ENCODE measurements at places on chromosomes 6 and 20.
A peak's percentile ranks its signal among the peaks of the same experiment; 100 is the strongest.

- DNase-seq: no peak
Observed at GRCh38 chr20:35730583-35731468, 11.2 kb downstream of the RBM39 start.

DNA sequence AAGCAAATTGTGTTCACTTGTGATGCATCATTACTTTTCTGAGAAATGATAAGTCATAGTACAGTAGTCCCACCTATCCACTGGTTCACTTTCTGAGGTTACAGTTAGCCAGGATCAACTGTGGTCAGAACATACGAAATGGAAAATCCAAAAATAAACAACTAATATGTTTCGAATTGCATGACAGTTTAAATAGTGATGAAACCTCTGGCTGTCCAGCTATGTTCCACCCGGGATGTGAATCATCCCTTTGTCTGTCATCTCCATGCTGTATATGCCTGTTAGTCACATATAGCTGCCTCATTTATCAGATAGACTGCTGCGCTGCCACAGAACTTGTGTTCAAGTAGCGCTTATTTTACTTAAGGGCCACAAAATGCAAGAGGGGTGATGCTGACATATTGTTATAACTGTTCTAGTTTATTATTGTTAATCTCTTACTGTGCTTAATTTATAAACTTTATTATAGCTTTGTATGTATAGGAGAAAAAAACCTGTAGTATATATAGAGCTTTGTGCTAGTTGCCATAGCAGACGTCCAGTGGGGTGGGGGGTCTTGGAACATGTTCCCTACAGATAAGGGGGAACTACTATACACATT is 29.2 kb downstream of the AFDN start:
- no peak for DNase-seq

GRCh38 chr6:12327988-12328387 is 37.8 kb downstream of the EDN1 start:
- DNase-seq: no peak

GRCh38 chr20:62009322-62009721 is 56.4 kb downstream of the TAF4 start:
- DNase-seq: no peak

DNA sequence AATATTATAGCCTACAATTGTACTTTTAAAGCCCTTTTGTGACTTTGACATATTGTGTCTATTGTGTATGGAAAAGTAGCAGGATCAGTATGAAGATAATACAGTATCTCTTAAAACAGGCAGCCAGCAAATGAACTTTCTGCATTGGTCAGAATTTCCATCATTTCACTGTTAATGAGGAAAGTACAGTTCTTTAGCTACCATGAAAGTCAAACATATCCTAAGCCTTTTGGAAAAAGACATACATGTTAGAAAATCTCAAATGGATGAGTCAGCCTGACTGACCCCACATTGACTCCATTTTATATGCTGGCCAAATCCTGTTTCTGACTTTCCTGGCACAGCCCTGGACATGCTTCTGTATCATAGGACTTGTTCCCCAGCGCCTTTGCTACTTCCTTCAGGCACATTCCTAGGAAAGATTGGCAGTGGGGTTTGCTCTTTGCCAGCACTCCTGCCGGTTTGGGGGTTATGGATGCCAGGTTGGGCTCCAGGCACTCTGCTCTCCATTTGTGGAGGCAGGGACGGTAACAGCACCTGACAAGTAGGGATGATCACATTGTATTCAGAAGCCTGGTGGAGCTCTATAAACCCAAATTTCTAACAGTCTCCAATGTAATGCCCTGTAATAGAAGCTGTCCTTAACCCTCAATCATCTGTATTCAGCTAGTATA is 43.7 kb downstream of the TOP1 start:
- DNase-seq: peak; percentile 28

- no peak for DNase-seq
Observed at GRCh38 chr20:1414982-1415381, 22.1 kb upstream of the FKBP1A start.

DNA sequence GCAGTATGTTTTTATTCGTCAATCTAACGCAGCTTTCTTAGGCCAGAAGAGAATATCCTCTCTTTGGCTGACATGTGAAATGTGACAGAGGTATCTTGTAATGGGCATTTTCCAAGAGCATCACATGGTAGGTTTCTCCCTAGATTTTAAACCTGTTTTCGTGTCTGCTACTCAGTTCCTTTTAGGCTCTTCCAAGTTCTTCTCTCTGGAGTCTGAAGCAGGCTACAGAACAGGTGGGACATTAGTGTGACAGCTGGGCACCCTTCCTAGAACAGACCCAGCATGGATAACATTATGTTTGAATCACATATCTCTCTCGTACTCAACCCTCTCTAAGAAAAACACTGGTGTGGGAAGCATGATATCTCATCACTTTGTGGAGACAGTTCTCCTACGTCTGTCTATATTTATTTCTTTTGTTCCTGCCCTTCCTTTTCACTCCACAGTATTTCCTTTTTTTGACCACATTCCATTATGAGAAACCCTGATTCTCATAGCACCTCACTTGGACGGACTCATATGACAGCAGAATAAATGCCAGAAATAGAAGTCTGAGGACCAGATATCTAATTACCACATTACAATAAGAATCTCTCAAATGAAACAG is 263.4 kb downstream of the NKAIN2 start:
- no peak for DNase-seq

DNA sequence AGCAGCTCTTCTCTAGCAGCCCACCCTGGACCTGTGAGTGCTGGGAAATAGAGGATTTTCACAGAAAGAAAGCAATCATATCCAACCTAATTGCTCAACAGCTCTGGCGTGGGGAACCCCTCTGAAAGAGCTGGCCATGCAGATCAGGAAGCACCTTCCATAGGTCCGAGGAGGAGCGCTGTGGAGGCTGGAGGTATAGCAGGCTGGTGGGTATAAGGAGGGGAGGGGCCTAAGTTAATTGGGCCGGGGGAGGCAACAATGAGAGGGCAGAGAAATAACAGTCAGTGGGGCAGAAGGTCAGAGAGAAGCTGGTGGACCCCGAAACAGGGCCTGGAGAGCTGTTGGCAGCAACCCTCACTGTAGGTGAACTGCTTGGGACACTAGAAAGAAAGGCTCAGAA is 40.8 kb downstream of the SNRNP48 start:
- no peak for DNase-seq

GRCh38 chr20:5996765-5997164 is 46.3 kb downstream of the MCM8 start:
- no peak for DNase-seq

GRCh38 chr6:18386298-18386976 is 713 bp upstream of the RNF144B start:
- DNase-seq: no peak

GRCh38 chr6:37122861-37123260 is 47.1 kb upstream of the PIM1 start:
- DNase-seq: no peak

GRCh38 chr6:158095671-158096070 is 72.4 kb downstream of the SERAC1 start:
- no peak for DNase-seq

DNA sequence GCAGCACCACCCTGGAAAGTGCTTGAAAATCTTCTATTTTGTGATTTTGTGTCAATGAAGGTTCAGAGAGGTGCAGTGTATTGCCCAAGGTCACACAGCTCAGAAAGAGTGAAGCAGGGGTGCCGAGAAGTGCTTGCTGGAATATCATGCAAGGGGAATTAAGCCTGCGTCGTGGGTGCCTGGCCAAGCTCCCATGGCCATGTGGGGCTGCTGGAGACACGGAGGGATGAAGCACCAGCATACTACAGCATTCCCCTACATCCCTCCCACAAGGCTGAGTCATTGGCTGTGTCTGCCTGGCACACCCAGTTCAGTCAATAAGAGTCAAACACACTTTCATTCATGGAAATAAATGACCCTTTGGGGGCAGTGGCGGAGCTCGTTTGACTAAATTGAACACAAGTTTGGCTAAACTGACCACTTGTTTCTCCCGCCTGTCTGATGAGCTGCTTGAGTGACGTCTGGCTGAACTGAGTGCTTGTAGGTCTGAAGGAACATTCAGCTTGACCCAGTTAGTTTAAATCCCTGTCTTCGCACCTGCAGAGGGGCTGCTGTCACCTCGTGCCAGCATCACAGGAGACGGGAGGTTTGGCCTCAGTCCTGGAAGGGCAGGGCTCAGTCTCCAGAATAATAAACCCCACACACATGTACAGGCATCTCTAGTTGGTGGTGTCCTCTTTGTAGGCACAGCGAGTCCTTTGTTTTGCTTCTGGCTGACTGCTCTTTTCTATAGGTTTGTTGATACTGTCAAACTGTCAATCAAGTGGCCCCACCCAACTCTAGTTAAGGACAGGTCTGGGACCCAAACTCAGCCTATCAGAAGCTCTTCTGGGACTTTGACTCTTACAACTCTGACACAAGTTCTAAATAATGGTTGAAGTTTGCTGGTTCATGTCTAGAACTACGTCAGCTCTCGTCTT is 8.4 kb upstream of the TGM2 start:
- DNase-seq: peak; percentile 59

- no peak for DNase-seq
Observed at GRCh38 chr6:24330137-24330732, 27.6 kb downstream of the DCDC2 start.

DNA sequence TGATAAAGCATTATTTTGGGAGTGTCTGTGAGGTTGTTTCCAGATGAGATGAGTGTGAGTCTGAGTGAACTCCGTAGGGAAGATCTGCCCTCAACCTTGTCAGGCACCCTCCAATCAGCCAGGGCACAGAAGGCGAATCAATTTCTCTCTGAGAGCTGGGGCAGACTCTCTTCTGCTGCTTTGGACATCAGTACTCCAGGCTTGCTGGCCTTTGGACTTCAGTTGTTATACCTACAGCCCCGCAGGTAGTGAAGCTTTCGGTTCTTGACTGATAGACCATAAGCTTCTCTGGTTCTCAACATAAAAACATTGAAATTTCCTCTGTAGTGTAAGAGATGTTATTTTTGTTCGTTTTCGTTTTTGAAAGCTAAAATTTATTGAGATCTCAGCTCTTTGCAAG is 71.4 kb downstream of the MAFB start:
- DNase-seq: no peak

DNA sequence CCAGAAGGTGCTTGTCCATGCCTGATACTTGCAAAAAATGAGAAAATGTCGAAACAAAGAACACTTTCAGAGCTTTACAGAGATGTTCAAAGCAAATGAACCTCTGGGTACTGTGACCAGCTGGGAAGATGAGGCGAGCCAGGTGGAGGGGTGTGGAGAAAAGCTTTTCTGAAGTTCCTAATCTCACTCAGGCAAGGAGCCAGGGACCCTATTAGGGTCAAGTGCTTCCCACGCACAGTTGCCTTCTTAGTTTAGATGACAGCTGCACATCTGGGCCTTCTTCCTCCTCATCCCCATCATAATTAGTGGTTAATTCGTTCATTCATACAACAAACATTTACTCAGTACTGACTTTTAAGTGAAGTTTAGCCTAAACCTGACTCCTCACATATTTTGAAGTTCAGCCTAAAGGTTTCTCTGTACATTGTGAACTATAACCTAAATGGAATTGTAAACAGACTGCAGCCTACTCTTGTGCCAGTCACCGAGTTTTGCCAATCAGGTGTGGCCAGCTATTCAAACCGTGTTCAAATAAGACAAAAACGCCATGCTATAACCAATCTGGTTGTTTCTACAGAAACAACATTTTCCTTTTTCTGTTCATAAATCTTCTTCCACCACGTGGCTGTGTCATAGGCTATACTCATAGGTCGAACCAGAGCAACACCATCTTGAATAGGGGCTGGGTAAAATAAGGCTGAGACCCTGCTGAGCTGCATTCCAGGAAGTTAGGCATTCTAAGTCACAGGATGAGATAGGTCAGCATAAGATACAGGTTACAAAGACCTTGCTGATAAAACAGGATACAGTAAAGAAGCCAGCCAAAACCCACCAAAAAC is 19.3 kb upstream of the AHCY start:
- no peak for DNase-seq

GRCh38 chr20:35908007-35908406 is 46.3 kb downstream of the SCAND1 start:
- DNase-seq: no peak

GRCh38 chr20:45080867-45081624 is 19.9 kb downstream of the KCNS1 start:
- DNase-seq: no peak

DNA sequence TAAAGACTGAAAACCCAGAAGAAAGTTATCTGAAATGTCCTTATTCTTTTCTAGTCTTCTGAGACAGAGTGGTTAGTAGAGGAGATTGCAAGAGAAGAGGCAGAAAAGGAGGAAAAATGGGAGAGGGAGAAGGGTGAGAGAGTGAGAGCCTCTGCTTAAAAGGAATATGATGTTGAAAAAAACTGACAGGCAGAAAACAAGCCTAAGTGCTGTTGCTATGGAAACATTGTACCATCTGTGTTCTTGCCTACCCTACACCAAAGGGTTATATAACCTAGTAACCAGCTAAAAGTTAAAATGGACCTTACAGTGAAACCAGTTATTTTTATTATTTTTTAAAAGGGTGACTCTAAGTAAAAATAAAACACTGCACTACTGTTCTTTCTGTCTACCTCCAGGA is 28.3 kb upstream of the SH3BGRL2 start:
- no peak for DNase-seq

Data from mucosa of gallbladder (tissue), 1 donor.